ENCODE measurements at places on chromosomes 13 and 19.

- DNase-seq = no peak
Observed at GRCh38 chr19:58582985-58583384, 9.8 kb upstream of the MZF1 start.

DNA sequence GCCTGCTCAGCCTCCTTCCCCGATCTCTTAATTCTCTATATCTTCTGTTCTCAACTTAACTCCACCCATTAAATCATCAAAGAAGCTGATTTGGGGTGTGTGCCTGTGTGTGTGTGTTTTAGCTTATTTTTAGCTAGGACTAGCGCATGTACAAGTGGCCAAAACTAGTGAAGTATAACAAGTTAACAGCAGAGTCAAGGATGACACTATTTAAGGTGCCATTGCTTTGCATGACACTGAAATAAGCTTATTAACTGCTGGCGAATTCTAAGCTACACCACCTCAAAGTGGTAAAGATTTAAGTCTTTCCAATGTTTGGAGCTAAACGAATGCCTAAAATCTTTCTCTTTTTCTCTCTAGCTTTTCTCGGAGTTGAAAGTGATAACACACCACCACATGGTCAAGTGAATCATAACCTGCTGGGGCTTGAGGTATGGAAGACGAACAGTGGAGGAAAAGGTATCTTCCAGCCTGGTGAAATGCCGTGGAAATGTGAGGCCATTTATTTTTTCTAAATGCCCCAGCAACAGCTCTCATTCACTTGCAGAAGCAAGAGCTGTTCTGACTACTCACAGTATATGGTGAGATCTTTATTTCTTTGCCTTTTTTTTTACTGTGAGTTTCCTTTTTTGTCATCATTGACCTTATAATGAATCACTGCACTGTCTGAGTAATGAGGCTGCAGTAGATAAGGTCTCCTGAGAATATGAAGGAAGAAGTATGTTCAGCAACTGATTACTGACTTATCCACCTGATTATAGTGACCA lies 570.3 kb downstream of the PCDH9 start:
- no peak for DNase-seq

DNA sequence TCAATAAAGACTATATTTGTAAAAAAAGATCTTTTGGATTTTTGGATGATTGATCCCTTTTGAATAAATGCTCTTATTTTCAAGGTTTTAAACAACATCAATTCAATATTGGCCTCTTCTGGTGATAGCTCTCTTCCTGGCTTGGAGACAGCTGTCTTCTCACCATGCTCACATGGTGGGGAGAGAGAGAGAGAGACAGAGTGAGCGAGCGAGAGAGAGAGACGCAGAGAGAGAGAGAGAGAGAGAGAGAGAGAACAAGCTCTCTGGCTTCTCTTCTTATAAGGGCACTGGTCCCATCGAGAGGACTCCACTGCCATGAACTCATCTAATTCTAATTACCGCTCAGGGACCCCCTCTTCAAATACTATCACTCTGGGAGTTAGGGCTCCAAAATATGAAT lies 32.1 kb upstream of the FARP1 start:
- no peak for DNase-seq

DNA sequence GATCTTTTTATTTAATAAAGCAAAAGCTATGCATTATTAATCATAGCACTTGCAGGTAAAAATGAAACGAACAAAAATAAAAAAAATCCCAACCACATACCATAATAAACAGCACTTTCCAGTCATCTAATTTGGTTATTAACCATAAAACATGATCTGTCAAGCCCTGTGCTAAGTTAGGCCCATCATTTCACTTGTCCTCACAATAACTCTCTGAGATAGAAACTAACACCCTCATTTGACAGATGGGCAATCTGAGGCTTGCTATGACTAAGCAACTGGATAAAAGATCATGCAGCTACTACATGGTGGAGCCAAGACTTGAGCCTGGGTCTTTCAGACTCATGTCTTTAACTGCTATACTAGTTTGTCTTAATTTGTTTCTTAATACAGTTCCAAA lies 21.8 kb downstream of the PROSER1 start:
- no peak for DNase-seq

GRCh38 chr19:42606660-42607351 lies 12.1 kb upstream of the CEACAM8 start:
- peak; percentile 41 for DNase-seq

DNA sequence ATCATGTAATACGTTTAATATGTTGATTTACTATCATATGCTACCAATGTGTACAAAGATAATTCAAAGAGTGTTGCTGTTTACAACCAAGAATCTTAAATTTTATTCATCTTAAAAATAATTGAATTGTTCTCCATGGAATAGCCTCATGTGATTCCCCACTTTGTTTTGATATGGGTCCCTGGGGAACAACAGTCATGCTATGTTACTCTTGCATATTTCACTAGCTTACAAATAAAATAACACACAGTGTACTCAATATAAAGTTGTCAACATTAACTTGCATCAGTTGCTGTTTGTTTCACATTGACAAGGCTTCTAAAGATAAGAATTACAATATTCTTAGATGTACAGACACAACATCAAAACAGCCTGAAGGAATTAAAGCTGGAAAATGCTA lies 2.3 kb downstream of the ENOX1 start:
- DNase-seq = no peak

GRCh38 chr19:33718651-33719254 lies 77.9 kb upstream of the KCTD15 start:
- no peak for DNase-seq

- DNase-seq = no peak
Observed at GRCh38 chr19:41547569-41547968, 28.4 kb upstream of the CEACAM21 start.

- DNase-seq = no peak
Observed at GRCh38 chr19:7104747-7105447, 35.4 kb downstream of the ZNF557 start.

GRCh38 chr19:40356681-40357595 lies 8.4 kb downstream of the PLD3 start:
- no peak for DNase-seq

DNA sequence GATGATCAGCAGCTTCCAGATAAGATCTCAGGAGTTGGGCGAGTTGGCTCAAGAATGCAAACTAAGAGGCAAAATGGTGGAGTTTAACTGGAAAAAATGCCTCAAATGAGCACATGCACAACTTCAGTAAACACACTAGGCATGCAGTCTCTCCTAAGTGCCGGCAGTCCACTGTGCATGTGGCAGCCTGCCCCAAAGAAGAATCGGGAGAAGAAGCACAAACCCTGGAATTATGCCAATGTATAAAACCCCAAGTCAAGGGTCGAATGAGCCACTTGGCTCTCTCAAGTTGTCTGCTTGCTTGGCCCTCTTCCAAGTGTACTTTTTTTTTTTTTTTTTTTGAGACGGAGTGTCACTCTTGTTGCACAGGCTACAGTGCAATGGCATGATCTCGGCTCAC lies 53.3 kb upstream of the SLITRK1 start:
- no peak for DNase-seq

- no peak for DNase-seq
Observed at GRCh38 chr13:20151016-20151415, 9.8 kb downstream of the GJA3 start.

- DNase-seq = no peak
Observed at GRCh38 chr13:89687066-89687465, 1660.4 kb upstream of the MIR17HG start.

- DNase-seq = no peak
Observed at GRCh38 chr13:63944911-63945310, 2529.3 kb upstream of the PCDH20 start.

GRCh38 chr19:45311621-45312020 lies 11.1 kb downstream of the CKM start:
- DNase-seq = no peak

DNA sequence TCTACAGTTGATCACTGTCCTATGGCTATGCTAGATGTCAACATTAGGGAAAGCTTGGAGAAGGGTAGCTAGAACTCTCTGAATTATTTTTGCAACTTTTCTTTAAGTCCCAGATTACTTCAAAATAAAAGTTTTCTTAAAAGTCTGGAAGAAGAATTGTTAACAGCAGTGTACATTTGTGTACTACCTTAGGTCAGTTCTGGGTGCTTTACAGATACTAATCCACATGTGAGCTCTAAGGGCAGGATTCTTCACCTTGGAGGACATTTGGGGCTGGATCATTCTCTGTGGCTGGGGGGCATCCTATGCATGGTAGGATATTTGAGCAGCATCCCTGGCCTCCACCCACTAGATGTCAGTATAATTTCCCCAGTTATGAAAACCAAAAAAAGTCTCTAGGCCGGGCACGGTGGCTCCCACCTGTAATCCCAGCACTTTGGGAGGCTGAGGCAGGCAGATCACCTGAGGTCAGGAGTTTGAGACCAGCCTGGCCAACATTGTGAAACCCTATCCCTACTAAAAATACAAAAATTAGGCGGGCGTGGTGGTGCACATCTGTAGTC lies 2.8 kb downstream of the BRME1 start:
- no peak for DNase-seq

All from NK-92 treated with Interleukin-12 subunit alpha and Interleukin-12 subunit beta, amount 100 ng/mL, for 24 hours (cell line).